ENCODE measurements at places on chromosomes 2 and 18. TPM values are rescaled to one million over a fixed set of nuclear protein-coding genes. Genes with fewer than 3 reads are reported as not detected.

- no peak for DNase-seq
Measured at GRCh38 chr2:118710481-118710880, 137.0 kb downstream of the EN1 start.

- no peak for DNase-seq
Measured at GRCh38 chr2:8285081-8285480, 396.8 kb upstream of the ID2 start.

DNA sequence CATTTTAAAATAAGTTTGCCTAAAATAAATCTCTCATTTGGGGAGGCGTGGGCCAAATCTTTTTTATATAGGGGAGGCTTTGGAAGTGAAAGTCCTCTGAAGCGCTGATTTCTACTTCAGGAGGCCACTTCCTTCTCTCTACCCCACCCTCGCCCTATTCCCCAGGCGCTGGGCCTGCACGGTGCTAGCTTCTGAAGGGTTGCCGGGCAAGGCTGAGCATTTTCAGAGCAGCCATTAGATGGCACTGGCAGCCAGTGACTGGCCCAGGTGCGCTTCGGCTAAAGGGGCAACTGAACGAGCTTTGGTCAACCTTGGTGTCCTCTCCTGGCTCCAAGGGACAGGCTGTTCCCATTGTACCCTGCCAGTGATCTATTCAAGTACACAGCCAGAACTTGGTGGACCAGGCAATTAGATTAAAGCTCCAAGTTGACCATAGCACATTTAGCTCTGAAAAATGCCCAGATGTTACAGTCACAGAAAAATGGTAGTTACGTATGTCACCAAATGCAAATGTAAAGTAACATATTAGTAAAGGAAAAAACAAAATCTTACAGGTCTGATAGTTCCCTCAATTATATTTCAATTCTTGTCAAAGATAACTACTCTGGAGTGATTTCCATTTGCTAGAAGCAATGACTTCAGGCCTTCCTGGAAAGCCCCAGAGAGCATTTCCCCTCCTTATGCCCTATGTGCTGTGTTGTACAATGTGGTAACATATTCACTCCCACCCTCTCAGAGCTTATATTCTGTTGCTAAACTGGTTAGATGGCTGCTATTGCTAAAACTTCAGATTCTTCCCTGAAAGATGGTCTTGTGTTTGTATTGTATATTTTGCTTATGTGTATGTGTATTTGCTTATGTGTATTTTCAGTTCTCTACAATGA lies 2.1 kb downstream of the POMC start:
- DNase-seq: peak; percentile 58

GRCh38 chr2:26668041-26668440 lies 24.5 kb upstream of the KCNK3 start:
- no peak for DNase-seq

- DNase-seq: no peak
Measured at GRCh38 chr2:48107326-48107925, 201.1 kb upstream of the FBXO11 start.

- DNase-seq: no peak
Measured at GRCh38 chr2:176098366-176099158, 1.0 kb upstream of the HOXD12 start.

DNA sequence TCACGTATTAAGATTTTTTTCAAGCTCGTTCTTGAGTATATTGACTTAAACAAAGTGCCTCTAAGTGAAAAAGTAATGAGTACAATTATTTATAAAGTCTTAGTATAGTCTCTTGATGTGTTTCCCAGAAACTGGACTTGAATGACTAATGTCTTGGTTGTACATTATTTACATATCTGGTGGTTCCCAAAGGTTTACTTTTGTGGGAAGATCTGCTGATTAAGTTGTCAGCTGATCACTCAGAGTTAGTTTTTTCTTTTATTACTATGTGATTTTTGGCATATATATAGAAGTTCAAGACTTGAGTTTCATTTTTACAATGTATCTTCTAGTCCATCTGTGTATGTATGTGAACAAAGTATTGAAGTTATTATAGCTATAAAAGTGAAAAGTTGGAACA lies 29.5 kb downstream of the RNF144A start:
- DNase-seq: no peak

DNA sequence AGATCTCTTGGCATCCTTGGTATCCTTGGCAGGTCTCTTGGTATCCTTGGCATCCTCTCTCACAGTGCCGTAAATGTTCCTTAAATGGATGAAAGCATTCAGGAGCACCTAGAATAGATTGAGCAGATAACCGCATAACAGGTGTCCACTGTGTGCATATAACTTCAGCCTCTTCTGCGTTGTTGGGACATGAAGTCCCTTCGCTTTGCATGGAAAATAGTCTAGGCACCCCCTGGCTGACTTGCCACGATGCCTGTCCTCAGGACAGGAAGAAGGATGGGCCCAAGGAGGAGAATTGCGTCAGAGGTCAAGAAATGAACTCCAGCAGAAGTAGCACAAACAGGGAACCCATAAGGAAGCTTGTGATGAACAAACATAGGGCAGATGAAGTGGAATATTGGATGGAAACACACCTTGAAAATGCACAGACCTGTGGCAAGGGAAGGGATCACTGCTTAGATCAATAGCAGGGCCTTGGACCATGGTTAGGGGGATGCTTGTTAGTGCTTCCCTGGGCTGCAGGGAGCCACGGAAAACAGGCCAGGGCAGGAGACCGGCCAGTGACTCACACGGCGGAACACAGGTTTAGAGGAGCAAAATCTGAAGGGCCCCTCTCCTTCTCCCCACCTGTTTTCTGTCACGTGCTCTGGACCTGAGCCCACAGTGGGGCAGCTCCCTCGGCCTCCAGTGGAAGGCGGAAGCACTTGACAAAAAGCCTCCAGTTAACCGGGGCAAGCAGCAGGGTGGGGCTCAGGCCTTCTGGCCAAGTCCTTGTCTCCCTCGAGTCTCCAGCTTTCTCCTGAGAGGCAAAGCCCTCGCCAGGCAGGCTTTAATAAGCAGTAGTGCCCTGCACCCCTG lies 99.2 kb upstream of the ASAP2 start:
- no peak for DNase-seq

DNA sequence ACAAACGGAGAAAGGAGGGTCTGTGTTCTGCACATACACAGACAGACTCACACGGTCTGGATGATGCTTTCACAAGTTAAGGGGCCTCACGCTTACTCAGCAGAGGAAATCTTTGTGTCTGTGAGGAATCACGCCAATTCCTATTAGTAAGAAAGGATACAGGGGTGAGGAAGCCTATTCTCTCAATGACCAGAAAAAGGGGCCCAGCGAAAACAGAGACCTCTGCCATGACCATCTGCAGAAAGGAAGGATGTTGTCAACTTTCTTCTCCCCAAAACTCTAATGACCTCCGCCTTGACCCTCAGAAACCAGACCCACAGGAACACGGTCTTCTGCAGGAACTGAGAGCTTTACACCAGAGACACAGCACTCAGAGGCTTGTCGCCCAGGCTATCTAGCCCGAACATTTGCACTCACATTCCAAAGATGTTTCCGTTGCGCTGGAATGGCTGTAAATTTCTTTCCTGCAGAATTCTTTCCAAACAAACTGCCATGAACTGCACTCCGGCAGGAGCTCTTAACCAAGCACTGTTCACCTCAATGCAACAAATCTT lies 186.3 kb downstream of the TCF4 start:
- no peak for DNase-seq

DNA sequence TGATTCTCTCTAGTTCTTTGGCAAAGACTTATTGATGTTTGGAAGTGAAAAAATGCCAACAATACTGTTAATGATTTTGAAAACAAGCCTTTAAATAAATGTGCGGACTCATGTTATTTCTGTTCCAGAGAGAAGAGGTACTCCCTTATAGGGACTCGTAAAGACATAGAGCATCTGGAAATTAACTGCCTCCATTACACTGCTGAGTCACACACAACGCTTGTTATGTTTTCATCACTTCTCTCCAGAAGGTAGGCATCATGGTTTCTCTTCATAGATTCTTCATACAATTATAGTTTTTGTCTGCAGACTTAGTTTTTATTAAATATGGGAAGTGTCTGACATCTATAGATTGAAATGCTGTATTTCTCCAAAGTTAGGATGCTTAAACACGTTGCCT lies 302.5 kb upstream of the EPC2 start:
- no peak for DNase-seq

GRCh38 chr2:234334756-234335155 lies 162.1 kb downstream of the ARL4C start:
- no peak for DNase-seq

GRCh38 chr18:64287926-64288325 lies 139.0 kb upstream of the LINC00305 start:
- no peak for DNase-seq

GRCh38 chr2:105952131-105952530 lies 207.4 kb downstream of the NCK2 start:
- no peak for DNase-seq

DNA sequence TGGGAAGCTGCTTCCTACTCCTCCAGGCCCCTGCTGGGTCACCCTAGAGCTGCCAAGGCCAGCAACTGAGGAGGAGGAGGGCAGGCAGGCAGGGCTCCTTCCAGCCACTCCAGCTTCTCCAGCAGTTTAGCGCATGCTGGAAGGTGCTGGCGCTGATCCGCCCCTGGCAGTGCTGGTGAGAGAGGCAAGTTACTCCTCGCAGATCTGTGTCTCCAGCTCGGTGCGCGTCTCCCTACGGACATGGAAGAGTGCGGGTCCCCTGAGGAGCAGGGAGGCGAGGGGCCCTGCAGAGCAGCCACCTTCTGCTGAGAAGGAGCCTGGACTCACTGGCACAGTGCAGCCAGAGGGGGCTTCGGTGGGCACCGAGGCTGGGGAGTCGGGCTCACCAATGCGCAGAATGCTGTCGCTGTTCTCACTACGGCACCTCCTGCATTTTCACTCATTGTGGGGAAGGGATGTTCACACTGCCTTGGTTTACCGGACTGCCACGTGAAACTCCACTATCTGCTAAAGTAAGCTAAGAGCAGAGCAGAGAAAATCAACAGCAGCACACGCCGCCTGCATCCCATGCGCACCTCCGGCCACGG lies 206.0 kb downstream of the HDAC4 start:
- no peak for DNase-seq

- DNase-seq: no peak
Measured at GRCh38 chr18:27719680-27720079, 457.2 kb downstream of the CDH2 start.

DNA sequence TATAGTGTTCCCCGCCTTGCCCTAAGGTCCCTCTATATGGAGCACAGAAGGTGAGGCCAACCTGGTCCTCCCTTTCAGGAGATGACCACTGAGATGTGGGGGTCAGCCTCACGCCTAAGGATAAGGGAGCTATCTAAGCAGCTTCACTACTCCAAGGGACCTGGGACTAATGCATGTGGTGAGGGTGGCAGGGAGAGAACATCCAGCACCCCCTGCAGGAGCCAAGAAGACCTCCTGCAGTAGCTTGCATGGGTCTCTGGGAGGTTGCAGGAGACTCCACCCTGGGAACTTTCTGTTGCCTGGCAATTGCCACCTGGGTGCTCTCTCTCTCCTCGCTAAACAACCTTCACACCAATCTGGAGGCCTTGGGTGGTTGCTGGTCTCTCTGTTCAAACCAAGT lies 93.0 kb upstream of the KLHL29 start:
- no peak for DNase-seq

GRCh38 chr18:80086281-80086680 lies 22.8 kb upstream of the ADNP2 start:
- DNase-seq: no peak

DNA sequence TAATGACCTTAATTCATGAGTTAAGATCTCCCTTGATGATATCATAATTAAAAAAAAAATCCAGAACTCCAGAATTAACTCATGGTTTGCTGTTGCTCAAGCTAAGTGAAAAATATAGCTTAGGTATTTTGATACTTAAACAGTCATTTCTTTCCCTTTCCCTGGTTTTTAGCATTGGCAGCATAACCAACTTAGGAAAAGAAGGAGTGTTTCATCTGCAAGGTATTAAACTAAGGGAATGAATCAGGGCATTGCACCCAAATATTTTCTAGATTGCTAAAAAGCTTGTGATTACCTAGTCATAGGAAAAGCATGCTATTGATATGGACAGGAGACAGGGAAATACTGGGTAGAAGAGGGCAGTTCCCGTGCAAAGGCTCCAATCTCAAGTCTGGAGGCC lies 207.2 kb downstream of the LRP1B start:
- DNase-seq: no peak

GRCh38 chr2:159616286-159616701 lies at the start of gene BAZ2B:
TSS of gene BAZ2B (minus strand) at chr2:159616548. CDS start at chr2:159478719, 137,829 bp downstream.
- no peak for DNase-seq

DNA sequence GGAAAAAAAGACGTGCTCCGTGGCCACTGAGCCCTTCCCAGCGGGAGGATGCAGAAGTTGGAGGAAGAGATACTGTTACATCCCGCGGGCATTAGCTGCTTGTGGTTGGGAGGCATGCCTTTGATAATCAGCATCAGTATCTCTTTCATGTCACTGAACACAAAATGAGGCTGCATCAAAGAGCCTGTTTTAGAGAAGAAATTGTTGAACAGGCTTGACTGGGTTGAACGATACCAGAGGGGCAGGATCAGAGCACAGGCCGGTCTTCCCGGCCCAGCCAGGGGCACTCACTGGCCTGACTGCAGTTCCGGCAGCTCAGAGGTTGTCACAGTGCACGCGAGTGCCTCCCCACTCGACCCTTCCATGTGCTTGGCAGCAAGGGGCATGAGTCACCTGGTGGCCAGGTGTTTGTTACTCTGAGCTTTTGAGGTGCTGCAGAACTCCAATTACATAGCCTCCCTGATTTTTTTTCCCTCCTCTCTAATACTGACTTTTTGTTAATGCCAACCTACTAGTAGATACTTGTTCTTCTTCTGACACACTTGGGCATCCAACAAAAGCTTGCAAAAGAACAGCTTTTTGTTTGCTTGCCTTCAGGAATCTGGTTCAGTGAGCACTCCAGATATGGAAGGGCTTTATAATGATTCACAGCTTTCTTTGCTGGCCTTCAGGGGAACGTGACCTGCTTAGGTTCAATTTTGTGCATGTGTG lies 121.6 kb downstream of the VAPA start:
- no peak for DNase-seq

GRCh38 chr2:20223407-20224163 lies 1.3 kb downstream of the SDC1 start:
- DNase-seq: no peak

TSPYL6 gene
- not detected for total RNA-seq

DPP4 gene
- 52.9 TPM for total RNA-seq

HNMT gene
- not detected for total RNA-seq

DSG4 gene
- not detected for total RNA-seq

SLC14A1 gene
- 6.2 TPM for total RNA-seq

NCKAP1 gene
- 9.3 TPM for total RNA-seq

TNFAIP6 gene
- total RNA-seq: not detected

GALR1 gene
- total RNA-seq: not detected

ACVR1C gene
- 2.3 TPM for total RNA-seq

SALL3 gene
- total RNA-seq: not detected

TRIM43 gene
- not detected for total RNA-seq

Measured in activated T-cell treated with anti-CD3 and anti-CD28 coated beads, Interleukin-2, amount 50 U/mL, for 72 hours (primary cell).